ENCODE measurements at places on chromosomes 1 and 21.
A peak's percentile ranks its signal among the peaks of the same experiment; 100 is the strongest.

DNA sequence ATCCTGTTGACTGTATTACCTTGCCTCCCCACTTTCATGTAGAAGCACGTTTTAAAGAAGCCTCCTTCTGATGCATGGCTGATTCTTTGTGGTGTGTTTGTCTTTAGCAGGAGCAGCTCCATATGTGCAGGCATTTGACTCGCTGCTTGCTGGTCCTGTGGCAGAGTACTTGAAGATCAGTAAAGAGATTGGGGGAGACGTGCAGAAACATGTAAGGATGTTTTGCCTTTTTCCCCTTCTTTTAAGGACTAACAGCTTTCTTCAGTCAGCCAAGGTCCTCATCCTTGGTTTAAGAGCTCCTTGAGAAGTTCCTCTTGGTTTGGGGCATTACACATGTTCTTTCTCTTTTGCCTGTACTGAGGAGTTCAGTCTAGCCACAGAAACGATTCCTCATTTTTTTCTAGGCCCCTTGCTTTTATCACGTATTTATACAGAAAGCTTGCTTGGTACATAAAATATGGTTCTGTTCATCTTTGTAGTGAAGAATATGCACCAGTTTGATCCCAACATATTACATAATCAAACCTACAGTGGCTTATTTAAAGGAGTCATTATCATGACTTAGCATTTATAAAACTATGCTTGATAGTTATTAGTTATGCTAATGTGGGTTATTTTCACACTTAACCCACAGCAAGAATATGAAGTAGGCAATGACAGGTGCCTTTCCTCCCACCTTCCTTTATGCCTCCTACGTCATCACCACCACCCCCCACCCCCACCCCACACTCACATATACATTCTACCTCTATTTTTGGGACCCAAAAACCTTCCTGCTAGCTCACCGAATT, 19.6 kb downstream of the CAP1 start:
- peak; percentile 29 for DNase-seq

DNA sequence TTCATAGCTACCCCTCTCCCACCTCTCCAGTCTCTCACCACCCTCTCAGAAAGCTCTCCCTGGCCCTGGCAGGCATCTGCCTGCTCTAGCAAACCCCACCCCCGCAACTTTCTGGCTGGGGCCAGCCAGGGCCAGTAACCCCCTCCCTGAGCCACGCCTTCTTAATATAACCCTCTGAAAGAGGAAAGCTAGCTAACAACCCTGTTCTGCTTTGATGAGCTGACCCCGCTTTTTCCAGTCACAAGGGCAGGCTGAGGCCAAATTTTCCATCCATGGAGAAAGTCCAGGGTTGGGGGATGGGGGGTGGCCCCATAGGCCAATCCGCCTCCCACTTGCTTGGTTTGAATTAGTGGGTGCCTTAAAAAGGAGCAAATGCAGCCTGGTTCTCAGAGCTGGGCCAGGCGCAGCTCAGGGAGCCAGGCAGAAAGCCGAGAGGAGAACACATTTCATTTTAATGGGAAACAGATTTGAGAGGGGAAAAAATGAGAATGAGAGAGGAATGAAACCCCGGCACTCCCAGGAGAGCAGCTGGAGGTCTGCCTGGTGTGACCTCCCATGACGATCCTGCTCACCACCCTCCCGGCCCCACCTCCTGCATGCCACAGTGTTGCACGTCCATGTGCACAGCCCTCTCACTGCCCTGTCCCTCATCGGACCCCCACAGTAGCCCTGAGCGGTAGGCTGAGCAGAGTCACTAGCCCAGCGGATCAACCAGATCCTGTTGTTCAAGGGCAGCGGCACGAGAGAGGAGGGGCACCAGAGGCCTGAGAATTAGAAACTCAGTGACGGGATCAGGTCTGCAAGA, 62.3 kb downstream of the OPTC start:
- DNase-seq: no peak

GRCh38 chr1:159005161-159005560, 4.5 kb upstream of the IFI16 start:
- DNase-seq: no peak

GRCh38 chr1:46526691-46527291, 24.7 kb downstream of the KNCN start:
- DNase-seq: no peak

GRCh38 chr1:10646347-10646861, 150.0 kb downstream of the CASZ1 start:
- DNase-seq: no peak

- DNase-seq: no peak
Measured at GRCh38 chr21:45523411-45524101, 18.7 kb downstream of the SLC19A1 start.

GRCh38 chr1:232393444-232394146, 236.3 kb downstream of the SIPA1L2 start:
- no peak for DNase-seq

GRCh38 chr1:145690587-145691558, 16.3 kb downstream of the PDZK1 start:
- DNase-seq: no peak

DNA sequence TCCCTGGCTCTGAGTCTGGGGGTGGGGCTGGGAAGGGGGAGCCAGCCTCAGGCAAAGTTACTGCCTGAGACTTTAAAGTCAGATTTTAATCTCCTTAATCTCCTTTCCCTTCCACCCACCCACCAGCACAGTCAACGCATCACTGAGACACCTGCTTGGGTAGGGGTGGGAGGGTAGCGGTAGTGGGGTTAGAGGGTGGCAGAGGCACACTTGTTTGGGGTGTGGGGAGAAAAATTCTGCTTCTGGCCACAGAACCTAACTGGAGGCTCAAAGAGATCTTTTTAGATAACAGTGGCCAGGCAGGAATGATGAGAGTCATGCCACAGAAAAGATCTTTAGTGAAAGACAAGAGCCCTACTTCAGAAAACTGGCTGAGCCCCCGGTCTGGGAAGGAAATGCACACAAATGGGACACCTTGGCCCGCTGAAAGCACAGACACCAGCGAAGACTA, 44.1 kb downstream of the CD247 start:
- no peak for DNase-seq

DNA sequence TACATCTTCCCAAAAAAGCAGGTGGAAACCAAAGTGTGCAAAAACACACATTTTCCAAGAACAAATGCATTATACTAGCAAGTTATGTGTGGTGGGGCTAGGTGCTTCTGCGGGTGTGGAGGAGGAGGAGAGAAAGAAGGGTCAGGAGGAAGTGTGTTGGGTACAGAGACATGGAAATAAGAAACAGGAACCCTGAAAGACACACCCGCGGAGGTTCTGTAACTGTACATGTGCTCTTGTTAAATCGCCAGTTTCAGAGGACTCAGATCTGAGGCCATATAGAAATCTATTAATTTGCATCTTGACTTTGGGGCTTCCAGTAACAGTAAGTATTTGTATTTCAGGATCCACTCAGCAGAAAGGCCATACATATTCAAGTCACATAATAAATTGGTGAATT, 30.9 kb downstream of the ERG start:
- DNase-seq: no peak

- no peak for DNase-seq
Measured at GRCh38 chr1:5574641-5575040, 417.6 kb downstream of the NPHP4 start.

DNA sequence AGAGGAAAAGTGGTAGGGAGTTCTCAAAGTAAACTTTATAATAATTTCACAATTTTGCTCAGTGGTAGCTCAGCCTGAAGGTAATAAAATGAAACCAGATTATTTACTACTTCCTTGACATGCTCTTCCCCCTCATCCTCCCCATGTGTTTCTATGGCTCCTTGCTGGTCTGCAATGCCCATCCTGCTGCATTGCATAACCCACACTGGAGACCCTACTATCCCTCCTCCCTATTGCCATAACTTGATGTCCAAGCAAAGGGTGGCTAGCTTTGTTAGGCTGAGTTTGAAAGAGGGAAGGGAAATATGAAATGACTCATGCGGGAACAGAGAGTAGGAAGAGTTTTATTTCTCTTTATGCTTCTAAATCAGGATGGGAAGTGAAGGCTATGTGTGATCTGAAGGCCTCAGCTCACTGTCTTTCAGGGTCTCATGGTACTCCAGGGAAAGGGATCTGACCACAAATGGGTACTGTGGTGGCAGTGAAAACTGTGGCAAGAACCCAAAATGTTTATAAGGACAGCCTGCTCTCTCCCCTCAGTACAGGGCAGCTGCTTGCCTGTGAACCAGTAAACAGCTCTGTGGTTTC, 36.4 kb upstream of the HSD17B7 start:
- no peak for DNase-seq

DNA sequence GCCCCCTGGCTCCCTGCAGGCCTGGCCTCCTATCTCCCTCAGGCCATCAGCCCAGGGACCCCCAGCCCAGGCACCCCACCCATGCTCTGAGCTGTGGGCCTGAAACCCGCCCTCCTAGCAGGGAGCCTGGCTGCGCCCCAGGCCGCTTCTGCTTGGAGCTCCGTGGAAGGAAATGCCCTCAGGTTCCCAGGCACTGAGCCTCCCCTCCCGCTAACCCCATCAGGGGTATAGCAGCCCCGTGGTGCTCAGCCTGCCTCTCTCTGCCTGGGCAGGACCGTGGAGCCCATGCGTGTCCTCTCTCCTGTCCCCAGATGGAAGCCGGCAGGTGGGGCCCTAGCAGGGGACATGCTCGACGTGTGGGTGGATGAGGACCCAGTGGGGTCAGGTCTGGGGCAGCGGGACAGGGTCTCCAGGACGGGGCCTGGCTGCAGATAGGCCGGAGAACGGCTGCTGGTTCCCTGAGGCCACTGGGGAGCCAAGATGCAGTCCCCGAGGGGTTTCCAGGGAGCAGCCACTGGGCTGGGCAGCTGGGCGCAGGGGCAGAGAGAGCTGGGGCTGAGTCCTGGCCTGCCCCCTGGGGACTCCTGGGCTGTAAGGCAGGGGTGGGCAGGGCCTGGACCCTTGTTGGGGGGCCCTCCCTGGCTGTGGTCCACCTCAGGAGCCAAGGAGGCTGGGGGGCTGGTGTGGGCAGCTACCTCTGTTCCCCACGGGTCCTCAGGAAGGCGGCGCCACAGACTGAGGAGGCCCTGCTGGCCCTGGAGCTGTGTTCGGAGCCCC, 75.5 kb downstream of the MORN1 start:
- DNase-seq: no peak

- DNase-seq: no peak
Measured at GRCh38 chr1:246526380-246526779, 19.3 kb upstream of the SMYD3 start.

DNA sequence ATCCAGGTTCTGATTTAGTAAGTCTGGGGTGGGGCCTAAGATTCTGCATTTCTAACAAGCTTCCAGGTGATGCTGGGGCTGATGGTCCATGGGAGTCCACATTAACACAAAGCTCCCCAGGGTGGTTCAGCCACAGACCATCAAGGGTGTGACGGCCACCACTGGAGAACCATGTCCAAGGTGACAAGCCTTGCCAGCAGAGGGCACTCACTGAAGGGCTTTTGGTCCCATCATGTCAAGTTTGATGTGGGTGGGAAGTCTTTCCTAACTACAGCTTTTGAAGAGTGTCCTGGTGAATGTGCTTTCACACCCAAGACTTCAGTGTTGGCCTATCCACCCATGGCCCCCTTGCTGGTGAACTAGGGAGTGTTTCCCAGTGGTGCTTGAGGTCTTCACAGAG, 67.1 kb downstream of the UBE2T start:
- no peak for DNase-seq

DNA sequence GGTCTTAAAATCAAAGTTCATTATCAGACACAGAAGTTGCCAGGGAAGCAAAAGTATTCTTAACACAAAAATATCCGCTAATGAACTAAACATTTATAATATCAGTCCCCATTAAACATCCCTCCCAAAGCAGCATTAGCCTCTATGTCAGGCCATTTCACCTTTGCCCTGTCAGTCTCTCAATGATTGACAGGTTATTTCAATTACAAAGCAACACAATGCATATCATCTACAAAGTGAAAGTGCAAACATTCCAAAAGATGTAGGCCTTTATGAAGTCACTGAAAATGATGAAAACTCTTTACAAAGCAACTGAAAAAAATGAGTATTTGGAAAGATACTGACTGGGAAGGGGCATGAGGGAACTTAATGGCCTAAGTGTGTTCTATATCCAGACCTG, 14.1 kb downstream of the ENAH start:
- no peak for DNase-seq

DNA sequence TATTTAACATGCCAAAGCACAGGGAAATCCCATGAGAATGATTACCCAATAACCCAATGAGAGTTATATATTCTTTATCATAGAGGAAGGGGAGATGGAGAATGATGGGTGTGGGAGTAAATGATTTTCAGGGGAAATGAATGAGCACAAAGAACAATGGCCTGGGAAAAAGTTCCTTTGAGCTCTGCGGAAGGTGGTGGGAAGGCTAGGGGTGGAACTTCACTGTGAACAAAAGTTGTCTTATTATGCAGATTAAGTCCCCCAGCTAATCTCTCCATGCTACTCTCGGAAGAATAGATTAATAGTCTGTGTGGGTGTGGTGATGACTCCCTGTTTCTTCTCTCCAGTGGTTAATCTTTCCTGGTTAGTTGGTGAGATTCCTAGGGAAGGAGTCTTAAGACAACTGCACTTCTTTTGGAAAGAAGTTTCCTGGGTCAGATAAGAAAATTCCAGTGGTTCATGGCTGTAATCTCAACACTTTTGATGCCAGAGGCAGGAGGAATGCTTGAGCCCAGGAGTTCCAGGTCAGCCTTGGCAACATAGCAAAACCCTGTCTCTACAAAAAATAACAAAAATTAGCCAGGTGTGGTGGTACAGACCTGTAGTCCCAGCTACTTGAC, 71.6 kb downstream of the DNTTIP2 start:
- no peak for DNase-seq

- no peak for DNase-seq
Measured at GRCh38 chr21:45556645-45557615, 14.7 kb upstream of the SLC19A1 start.

GRCh38 chr1:154972517-154973343, 1.8 kb upstream of the CKS1B start:
- no peak for DNase-seq

DNA sequence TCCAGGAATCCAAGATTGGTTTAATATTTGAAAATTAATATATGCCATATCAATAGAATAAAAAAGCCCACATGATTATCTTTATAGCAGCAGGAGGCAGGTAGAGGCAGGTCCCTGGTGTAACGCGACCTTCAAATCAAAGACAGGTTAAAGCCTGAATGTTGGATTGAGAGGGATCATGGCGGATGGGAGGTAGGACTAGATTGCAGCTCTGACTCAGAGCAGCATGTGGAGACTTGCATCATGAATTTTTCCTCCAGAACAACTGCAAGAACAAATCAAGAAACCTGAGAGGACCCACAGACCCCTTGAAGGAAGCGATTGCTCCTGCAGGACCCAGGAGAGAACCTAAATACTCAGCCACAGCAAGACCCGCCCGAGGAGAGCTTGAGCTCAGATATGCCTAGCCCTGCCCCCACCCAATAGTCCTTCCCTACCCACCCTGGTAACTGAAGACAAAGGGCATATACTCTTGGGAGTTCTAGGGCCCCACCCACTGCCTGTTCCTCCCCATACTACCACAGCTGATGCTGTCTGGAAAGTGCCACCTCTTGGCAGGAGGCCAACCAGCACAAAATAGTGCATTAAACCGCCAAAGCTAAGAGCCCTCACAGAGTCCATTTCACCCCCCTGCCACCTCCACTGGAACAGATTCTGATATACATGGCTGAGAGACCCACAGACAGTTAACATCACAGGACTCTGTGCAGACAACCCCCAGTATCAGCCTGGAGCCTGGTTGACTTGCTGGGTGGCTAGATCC, 19.5 kb downstream of the S100B start:
- DNase-seq: peak; percentile 65
